ENCODE measurements at places on chromosomes 1 and 21.

GRCh38 chr1:232751393-232752140 is 53.6 kb upstream of the MAP10 start:
- DNase-seq = no peak

DNA sequence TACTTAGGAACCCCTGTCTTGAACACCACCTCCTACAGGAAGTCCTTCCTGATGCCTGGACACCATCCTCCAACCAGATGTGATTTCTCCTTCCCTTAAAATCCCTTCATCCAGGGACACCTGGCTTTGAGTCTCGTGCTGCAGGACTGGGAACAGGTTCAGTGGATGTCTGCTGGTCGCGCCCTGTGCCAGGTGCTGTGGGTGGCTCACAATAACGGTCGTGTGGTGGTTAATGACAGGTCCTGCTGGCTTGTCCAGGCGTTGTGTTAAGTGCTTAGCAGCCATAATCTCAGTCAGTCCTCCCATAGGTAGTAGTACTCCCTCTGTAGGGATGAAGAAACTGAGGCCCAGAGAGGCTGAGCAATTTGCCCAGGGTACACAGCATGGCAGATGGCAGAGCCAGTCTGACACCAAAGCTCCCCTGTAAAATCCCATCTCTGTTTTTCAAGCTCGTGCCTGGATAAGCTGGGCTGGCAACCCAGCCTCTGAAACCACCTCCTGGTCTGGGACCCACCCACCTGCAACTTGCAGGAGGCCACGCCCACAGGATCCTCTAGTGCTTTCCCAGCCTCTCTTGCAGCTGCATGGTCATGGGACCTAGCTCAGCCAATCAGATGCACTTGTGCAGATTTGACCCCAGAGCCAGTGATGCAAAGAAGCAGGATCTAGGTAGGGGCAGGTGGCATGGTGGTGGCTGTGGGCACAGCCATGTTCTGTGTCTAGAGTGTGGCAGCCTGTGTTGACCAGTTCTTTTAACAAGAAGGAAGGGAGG is 106.0 kb upstream of the IFFO2 start:
- no peak for DNase-seq

GRCh38 chr1:247286134-247286670 is 30.3 kb downstream of the VN1R5 start:
- DNase-seq = no peak

DNA sequence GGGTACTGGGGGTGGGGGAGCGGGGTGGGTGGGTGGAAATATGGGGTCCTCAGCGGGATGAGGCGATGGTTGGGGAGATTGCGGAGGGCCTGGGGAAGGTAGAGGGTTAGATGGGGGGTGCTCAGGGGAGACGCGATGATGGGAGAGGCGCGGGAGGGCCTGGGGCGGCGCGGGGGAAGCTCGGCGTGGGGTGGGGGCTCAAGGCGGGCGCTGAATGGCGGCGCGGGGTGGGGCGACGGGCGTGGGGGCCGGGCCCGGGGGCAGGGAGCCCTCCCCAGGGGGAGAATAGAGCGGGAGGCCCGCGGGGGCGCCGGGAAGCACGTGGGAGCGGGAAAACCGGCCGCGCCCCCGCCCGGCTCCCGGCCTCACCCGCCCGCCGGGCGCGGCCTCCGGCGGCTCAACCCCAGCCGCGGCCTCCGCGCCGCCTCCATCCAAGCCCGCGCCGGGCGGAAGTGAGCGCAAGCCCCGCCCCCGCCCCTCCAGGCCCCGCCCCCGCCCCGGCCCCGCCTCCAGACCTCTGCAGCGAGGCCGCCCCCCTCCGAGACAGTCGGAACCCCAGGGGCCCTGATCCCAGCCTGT is at the start of gene FAAP20:
Gene FAAP20 (minus strand): TSS at position 454 of the 579 bp plus-strand sequence. CDS start 23 bp downstream, at position 431.
- DNase-seq = peak; percentile 61

- no peak for DNase-seq
Measured at GRCh38 chr21:15775291-15775690, 45.5 kb downstream of the USP25 start.

GRCh38 chr1:106222403-106222802 is 834.1 kb upstream of the PRMT6 start:
- DNase-seq = no peak

- no peak for DNase-seq
Measured at GRCh38 chr1:210711825-210712612, 383.3 kb downstream of the HHAT start.

- DNase-seq = no peak
Measured at GRCh38 chr1:53511933-53512806, 53.0 kb downstream of the DMRTB1 start.

GRCh38 chr1:29282924-29283803 is 46.8 kb downstream of the PTPRU start:
- DNase-seq = peak; percentile 25

- DNase-seq = peak; percentile 34
Measured at GRCh38 chr1:115112496-115113375, 23.4 kb upstream of the TSPAN2 start.

- DNase-seq = no peak
Measured at GRCh38 chr1:116411784-116412479, 38.9 kb downstream of the ATP1A1 start.

GRCh38 chr1:169128562-169128961 is 22.1 kb downstream of the ATP1B1 start:
- no peak for DNase-seq

DNA sequence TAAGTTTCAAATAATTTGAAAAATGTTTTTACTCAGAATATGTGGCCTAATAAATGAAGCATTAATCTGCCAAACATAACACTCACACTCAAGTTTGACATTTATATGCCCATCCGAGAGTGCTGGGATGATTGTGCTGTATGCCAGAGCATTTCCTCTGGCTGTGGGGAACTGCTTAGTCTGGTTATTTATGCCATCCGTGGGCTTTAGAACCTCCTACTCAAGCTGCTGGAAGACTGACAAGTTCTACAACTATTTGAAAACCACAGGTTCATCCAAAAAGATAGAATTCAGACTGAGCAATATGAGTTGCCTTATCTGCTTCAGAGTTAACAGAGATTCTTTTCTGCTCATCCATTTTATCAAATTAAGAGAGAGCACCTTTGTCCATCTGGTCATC is 25.9 kb downstream of the PCNX2 start:
- DNase-seq = no peak

- DNase-seq = no peak
Measured at GRCh38 chr1:36740446-36740845, 257.7 kb upstream of the CSF3R start.

GRCh38 chr1:182588500-182589396 is at the start of gene RNASEL:
Gene RNASEL (minus strand): TSS chr1:182589256. CDS start chr1:182586806, 2,450 bp downstream.
- peak; percentile 85 for DNase-seq

DNA sequence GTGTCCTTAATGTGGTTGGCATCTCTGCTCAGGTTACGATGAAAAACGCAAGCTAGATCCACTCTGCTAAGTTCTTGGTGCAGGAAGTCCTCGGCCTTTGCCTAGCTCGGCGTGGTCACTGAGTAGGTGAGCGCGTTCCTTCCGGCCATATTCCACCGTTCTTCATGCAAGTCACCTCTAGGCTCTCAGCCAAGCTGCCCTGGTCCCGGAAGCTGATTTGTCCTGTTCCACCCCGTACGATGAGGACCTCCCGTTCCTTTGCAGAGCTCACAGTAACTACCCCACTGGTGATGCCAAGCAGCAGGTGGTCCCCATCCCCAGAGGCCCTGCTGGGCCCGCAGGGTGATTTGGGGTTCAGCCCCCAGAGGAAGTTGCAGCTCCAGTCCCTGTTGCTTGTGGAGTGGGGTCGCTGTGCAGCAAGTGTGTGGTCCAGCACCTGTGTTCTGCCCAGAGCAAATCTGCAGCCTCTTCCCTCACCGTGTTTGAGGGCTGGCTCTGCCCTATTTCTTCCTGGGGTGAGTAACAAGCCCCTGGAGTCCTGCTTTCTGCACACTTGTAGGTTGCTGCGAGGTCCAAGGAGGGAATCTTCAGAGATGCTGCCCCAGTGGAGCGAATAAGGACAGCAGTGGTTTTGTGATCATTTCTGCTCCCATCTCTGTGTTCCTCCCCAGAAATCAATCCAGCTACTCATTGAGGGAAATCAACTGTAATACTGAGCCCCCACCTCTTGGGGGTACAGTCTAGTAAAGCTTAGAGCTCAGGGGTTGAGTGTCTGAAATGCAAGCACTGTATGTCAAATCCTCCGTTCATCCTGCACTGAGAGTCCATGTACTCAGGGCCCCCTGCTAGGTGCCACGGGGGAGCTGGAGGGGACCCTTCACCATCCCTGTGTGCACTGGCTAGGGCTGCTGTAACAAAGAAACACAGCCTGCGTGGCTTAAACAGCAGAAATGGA is 2.3 kb downstream of the UMODL1 start:
- no peak for DNase-seq

DNA sequence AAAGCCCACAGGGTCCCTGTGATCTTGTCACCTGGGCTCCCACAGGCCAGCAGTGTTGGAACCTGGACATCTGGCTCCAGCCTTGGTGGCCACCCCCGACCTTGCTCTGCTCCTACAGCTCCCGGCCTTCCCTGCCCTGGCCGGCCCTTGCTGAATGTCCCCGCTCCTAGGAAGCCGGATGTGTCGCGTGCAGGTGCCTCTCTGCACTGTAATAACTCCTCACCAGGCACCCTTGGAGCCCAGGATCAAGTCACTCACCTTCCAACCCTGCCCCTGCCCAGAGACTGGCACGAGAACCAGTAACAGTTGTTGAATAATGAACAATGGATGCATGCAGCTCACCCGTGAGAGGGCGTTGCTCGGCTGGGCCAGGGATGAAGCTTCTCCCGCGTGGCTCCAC is 12.1 kb downstream of the PDE9A start:
- DNase-seq = no peak

DNA sequence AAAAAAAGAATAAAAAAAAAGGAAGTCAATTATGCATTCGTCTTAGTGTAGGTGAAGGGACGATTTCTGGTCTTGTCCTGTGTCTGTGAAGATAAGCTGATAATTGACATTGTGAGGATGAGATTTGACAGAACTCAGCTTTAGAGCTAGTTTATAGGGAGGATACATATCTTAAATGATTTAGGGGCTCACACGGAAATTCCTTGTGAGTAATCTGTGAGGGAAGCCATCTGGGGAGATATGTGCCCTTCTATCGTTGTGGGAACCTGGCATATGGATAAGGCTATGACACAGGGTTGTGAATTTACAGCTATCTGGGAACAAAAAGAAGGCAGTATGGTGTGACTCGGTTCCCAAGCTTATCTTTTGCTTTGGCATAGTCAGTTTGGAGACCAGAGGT is 71.1 kb downstream of the RABGAP1L start:
- DNase-seq = peak; percentile 74

DNA sequence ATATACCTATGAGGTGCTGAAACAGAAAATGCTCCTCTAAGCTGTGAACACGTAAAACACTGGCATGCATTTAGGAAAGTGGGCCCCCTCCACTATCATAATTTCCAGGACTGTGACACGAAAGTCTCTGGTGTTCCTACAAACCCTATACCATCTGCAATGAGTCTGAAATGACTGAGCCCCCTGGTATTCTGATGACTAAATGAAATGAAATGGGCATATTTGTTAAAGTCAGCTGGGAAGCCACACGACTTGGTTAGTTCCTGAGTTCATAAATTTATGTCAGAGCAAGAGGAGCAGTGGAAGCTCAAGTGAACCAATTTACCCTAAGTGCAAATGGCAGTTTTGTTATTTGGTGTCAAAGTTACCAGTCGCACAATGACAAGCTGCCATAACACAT is 182.3 kb downstream of the KCTD3 start:
- DNase-seq = no peak

- peak; percentile 42 for DNase-seq
Measured at GRCh38 chr21:44298301-44298700, 1.6 kb upstream of the PFKL start.

GRCh38 chr1:35554266-35555211 is 2.7 kb downstream of the KIAA0319L start:
- DNase-seq = no peak

GRCh38 chr1:50700621-50701020 is 259.4 kb downstream of the FAF1 start:
- DNase-seq = no peak

- DNase-seq = no peak
Measured at GRCh38 chr1:27350663-27351540, 9.1 kb downstream of the SYTL1 start.

GRCh38 chr1:18972531-18972930 is 16.1 kb upstream of the IFFO2 start:
- DNase-seq = peak; percentile 37

DNA sequence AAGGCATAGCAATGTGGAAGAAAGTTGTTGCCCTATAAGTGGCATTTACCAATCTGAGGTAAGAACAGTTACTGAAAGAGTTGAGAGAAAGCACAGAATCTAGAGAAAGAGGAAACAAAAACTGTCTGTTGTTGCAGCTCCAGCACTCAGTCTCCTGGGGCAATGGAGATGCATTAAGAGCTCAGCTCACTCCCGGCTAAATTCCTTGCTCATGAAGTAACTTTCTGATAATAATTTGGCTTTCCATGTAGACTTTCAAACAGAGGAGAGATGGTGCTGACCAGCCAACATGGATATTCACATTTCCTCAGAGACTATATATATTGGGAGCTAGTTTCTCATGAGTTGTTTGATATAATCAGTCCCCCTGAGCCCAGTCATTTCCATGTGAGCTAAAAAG is 135.3 kb downstream of the GDAP2 start:
- DNase-seq = no peak

DNA sequence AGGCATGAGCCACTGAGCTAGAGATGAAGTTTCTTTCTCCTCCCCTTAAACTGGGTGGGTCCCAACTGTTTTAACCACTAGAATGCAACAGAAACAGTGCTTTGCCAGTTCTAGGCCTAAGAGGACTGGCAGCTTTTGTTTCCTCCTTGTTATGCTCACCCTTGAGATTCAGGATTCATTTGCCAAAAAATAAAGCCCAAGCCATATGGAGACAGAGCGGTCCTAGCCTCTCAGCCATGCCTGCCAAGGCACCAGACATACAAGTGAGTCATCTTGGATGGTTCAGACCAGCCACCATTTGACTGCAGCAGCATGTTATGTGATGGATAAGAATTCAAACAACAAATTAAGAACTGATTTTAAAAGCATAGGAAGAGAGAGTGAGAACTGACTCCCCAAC is 38.1 kb upstream of the STUM start:
- DNase-seq = no peak

DNA sequence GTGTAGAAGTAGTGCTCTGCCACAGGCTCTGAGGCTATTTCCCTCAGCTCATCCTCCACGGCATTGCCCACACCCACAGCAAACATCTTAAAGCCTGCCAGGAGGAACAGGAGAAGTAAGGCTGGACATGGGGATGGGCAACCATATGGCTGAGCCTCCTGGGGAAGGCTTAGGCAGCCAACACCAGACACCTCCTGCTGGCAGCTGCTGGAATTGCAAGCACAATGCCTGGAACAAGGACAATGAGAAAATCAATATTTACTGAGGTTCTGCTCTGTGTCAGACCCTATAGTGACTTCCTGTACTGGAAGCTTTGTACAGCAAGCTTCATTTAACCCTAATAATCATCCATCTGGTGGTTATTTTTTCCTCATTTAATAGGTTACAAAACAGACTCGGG is 8.2 kb downstream of the MATN1 start:
- no peak for DNase-seq

Data from hematopoietic multipotent progenitor cell treated with erythropoietin and hydrocortisone succinate and interleukin-3 and kit ligand, for 8 days (in vitro differentiated cells).